ENCODE measurements at places on chromosomes 16 and 17.

- no peak for DNase-seq
These were observed 3.9 kb downstream of the NFATC3 start for GRCh38 chr16:68089067-68089466.

GRCh38 chr17:4500191-4500571, 1.5 kb downstream of the SPNS2 start:
- DNase-seq = no peak

DNA sequence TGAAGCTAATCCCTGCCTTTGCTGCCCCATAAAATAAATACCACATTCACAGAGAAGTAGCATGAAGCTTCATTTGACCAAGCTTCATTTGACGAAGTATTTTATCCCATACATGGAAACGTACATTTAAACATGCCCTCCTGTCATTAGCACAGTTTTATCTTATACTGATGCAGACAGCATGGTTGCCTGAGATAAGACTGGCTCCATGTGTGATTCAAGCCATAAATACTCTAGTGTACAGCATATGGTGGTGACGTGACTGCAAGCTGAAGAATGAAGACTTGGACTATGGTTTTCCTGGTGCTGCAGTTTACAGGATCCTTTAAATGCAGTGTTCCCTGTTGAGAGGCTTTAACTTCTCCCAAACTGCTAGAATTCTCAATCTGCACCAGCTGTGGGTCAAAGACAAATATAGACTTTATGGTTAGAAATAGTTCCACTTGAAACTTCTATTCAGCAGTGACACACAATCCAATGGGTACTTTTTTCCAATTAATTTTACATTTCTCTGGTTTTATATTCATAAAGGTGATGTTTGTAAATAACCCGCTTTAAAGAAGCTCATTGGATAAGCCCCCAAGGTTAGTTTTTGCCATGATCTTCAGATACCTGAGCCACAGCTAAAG, 64.9 kb downstream of the CYB561 start:
- DNase-seq = no peak

- DNase-seq = no peak
These were observed 6.3 kb downstream of the SLFN12L start for GRCh38 chr17:35531160-35531559.

DNA sequence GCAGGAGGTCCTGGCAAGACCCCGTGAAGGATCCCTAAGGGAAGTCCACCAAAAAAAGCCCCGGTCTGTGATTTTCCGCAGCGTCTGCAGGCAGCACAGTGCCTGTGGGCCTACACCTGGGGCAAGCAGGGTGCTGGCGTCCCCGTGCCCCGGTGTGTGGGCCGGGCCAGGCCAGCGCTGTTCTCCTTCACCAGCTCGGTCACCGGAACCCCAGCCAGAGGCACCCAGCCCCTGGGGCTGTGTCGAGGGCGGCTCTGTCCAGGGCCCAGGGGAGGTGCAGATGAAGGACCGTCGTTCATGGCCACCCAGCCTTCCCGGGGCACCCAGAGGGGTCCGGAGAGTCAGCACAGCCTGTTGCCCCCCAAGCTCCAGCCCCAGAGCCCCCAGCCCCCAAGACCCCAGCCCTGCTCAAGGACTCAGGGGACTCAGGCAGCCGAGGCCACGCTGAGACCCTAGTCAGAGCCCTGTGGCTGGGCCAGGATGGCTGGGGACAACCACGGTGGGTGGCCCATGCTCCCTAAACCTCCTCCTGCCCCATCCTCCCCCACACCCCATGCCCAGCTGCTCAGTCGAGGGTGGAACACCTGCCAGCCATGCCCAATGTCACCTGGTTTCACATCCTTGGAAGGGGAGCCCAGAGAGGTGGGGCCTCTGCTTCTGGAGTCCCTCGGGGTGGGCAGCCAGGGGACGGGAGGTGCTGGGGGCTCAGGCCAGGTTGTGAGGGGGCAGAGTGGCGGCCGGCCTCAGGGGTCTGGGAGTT, 5.7 kb upstream of the C1QTNF8 start:
- no peak for DNase-seq

DNA sequence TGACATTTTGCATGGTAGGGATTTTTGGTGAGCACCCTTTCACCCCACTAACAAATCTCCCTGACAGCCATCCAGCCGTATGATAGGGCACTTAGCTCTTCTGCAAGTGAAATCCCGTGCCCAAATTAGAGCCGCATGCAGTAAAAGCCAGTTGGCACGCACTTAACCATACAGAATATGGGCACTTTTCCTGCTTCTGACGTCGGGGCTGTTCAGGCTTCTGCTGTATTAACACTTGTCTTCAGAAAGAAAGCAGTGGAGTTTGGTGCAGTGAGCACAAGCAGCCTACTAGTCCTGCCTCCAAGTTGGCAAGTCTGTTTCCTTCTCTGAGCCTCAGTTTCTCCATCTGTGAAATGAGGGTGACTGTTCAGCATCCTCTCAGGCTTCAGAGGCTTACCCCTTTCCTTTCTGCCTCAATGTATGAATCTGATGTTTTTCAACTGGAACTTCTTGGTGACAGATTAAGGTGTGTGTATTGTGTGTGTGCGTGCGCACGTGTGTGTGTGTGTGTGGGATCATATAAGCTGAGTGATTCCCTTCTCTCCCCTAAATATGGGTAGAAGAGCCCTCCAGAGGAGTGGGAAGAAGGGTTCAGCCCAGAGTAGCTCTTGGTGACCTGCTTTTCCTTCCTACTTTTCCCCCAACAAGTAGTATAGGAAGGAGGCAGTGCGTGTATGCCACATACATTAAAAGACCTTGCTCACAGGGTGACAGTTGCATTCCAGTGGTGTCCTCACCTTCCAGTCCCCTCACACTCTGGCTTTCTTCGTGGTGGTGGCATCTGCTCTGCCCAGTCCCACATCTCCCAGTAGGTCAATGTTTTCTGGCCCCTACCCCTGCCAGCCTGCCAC, 19.0 kb downstream of the IGF2BP1 start:
- DNase-seq = no peak

DNA sequence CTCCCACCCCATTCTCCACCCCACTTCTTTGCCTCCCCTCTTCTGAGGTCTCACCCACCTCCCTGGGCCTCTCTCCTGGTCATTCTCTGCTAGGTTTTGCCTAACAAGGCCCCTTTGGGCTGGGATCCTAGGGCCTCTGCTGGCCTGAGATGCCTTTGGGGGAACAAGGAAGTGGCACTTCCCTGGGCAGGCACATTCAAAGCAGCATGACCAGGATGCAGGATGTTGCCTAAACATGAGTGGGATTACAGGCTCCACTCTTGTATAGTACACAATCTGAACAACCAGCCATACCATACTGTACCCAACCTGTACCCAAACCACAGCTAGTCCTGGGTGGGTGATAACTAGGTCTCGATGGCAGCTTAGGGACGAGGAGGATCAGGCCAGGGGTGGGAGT, 9.0 kb downstream of the GALK1 start:
- DNase-seq = no peak

- no peak for DNase-seq
These were observed 25.6 kb downstream of the TPSG1 start for GRCh38 chr16:1199347-1200013.

DNA sequence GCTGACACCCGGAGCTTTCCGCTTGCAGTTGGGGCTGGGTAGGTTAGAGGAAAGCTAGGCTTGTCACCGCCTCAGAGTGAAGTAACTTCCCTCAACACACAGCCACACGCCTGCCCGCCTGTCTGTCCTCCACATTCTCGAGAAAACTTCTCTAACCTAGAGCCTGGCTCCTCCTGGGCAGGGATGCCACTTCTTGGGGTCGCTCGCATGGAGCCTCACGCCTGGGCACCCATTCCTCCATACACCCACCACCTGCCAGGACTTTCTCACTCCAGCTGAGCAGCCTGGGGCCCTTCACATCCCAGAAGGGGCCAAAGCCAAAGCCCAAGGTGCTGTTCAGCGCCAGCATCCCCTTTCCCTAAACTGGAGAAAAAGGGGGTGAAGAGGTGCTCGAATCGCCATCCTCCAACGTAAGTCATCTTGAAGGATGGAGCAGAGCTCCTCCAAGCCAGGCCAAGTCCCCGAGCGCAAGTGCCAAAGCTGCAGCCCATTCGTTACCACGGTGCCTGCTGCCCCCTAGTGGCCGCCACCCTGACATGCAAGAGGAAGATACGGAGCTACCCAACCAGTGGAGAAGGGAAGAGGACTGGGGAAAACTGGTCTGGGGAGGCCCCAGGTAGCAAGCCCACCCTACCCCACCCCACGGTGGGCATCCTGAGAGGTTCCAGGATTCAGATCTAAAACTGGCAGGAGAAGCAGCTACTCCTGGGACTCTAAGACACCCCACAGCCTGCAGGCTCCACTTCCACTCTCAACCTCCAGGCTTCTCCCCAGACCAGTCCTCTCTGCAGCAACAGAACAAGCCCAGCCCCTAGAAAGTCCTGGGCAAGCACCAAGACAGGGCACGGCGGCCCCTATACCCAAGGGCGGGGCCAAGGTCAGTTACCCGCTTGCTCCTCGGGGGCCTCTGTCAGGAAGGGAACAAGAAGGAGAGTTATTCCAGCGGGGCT, 63.1 kb downstream of the MYO18A start:
- DNase-seq = no peak

DNA sequence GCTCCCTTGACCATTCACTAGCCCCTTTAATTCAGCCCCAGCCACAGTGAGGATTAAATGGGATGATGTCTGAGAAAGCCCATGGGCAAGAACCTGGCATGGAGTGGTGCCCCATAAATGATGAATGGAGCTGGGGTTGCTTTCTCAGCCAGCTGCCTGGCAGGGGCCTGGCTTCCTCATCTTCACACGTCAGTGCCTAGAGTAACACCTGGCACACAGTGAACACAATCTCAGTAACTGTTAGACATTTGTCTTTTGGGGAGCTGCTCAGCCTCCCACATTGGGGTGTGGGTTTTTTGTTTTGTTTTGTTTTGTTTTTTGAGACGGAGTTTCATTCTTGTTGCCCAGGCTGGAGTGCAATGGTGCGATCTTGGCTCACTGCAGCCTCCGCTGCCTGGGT, 47.5 kb upstream of the MEOX1 start:
- DNase-seq = no peak

GRCh38 chr17:57785022-57785421, 39.9 kb upstream of the CCDC182 start:
- DNase-seq = no peak

DNA sequence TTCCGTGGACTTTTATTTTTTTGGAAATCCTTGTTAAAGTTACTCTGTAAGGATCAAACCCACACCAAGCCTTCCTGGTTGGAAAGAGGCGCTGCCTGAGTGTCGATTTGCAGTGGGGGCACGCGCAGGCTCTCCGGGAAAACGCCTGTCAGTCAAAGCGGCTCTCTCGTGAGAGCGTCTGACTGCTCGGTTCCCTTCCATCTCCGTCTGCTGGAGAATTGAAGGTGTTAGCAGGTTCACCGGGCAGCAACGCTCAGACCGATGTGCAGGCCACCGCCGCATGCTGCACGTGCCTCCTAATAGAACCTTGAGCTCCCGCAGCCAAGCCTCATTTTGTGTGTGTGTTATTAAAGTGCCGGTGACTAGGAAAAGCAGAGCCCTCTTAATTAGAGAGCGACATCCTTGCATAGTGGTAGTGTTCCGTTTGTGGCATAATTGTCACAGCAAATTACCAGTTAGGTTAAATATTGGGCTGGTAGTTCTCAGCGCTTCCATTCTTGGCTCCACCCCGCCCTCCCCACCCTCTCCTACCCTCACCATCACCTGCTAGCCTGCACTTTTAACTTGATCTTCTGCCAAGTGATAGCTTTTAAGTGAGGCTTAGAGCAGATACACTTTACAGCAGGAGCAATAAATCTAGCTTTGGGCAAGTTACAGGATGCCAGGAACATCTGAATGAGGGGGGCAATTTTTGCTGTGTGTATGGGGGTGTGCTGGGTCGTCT, 75.5 kb downstream of the RPA1 start:
- DNase-seq = no peak

DNA sequence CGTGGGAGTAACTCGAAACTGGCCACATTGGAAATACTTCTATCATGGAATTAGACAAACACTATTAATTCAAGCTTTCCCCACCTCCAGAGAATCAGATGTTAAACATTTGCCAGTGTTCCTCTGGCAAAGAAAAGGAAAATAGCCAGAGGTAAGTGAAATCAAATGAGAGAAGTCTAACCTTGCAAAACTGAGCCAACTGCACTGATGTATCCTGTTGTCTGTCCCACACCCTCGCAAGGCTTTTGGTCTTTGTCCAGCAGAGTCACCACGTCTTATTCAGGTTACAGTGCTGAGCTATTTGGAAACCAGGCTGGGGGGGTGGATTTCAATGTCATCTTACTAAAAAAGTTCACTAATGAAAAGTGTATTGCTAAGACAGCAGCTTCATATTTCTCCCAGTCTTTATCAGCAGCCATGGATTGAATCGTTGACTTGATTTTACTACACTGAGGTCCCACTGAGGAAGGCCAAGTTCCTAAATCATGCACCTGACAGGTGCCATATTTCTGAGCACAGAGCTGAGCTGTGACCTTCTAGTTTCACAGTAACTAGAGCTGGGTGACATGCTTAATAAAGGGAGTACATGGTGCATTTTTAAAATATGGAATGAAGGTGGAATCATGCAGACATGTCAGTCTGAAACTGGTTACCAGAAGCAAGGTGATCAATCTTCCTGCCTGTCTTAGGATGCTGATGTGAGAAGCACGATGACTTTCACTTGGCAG, 85.2 kb upstream of the HSBP1 start:
- no peak for DNase-seq

- DNase-seq = peak; percentile 46
These were observed 30.8 kb downstream of the FA2H start for GRCh38 chr16:74743668-74744299.

DNA sequence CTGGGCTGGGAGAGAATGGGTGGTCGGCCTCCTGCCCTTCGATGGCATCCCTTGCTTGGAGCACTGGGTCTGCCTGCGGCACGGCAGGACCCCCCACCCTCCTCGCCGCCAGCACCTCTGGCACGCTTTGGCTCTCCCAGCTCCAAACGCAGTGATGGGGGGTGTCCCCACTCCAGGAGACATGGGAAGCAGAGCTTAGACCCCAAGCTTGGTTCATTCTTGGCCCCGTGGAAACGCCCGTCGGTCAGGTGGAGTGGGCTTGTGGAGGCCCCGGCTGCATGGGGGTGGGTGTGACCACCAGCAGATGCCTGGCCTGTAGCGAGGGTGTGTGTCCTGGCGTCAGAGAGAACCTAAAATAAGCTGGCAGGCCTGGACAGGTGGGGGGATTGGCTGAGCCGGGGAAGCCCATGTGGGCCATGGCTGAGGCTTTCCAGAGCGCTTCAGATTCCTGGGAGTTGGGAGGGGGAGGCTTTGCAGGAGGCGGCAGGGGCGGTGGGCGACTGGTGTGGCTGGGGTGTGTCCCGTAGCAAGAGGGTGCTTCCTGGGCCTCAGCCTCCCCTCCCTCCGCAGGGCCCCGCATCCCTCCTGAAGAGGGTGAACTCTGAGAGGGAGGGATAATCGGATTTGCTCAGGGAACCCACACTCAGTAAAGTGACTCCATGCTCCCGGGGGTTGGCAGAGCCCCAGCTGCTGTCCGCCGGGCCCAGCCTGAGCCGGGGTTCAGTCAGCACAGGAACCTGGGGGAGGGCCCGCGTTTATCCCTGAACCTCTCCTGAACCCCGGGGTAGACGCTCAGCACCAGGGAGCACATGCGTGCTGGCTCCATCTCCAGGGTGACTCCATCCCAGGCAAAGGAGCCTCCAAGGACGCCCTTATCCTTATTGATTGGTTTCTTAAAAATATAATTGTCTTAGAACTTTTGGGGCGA, 3.4 kb downstream of the CACNA1H start:
- DNase-seq = no peak

GRCh38 chr17:17116406-17116805, 74.1 kb downstream of the MPRIP start:
- DNase-seq = no peak

Data from amniotic stem cell (primary cell).